Amniotic stem cell (primary cell): ENCODE measurements at places on chromosomes 16 and 17.

GRCh38 chr16:11439790-11440656 is 94.8 kb downstream of the RMI2 start:
- no peak for DNase-seq

DNA sequence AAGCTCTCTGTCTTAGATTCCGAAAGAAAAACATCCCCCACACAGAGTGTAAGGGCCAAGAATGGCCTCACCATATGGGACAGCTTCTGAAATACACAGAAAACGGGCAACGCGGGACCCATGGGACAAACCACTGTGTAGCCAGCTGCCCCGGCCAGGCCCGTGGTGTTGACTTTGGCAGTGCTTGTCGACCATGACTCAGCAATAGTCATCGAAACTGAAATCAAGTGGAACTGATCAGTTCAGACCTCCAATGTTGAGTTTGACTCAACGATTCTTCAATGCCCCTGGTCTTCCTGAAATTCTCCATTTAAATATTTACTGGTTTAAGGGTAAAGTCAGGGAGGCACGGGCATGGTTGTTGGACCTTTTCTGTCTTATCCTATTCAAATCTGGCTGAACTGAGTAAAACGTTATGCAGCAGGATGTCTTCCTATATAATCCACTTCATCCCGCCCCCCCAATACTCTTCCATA is 27.5 kb downstream of the ZFHX3 start:
- peak; percentile 87 for DNase-seq

GRCh38 chr17:6069539-6070429 is at the start of gene WSCD1:
WSCD1 (plus strand) TSS chr17:6070379; CDS start chr17:6080659, 10,280 bp downstream.
- no peak for DNase-seq

GRCh38 chr16:69119536-69119935 is 12.9 kb downstream of the CHTF8 start:
- no peak for DNase-seq

DNA sequence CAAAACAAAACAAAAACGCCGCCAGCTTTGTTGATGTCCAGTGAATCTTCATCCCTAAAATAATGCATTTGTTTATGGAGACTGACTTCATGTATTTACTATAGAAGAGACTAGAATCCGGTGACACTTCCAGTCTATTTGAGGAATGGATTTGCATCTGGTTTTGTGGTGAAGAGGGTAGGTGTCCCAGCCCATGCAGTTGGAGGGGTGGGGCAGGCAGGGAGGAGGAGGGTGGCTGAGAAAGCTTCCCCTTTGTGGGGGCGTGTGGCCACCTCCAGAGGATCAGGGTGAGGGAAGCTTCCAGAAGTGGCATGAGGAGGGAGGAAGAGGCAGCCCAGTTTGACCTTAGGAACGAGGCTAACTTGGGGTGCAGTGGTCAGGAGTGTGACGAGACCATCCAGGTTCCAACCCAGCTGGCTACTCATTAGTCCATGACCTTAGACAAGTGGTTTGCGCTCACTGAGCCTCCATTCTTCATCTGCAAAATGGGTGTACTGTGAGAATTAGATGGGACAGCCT is 69.5 kb downstream of the CMIP start:
- no peak for DNase-seq

- DNase-seq = no peak
Observed at GRCh38 chr17:37713624-37714023, 31.2 kb downstream of the HNF1B start.

DNA sequence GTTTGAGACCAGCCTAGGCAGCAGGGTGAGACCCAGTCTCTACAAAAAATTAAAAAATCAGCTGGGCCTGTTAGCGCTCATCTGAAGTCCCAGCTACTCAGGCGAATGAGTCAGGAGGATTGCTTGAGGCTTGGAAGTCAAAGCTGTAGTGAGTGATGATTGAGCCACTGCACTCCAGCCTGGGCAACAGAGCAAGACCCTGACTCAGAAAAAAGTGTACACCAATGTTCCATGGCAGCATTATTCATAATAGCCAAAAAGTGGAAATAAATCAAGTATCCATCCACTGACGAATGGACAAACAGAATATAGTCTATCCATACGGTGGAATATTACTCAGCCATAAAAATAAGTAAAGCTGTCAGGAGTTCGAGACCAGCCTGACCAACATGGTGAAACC is 2.6 kb downstream of the NMRAL1 start:
- DNase-seq = no peak

GRCh38 chr17:20197272-20197926 is 188.2 kb downstream of the SPECC1 start:
- no peak for DNase-seq

DNA sequence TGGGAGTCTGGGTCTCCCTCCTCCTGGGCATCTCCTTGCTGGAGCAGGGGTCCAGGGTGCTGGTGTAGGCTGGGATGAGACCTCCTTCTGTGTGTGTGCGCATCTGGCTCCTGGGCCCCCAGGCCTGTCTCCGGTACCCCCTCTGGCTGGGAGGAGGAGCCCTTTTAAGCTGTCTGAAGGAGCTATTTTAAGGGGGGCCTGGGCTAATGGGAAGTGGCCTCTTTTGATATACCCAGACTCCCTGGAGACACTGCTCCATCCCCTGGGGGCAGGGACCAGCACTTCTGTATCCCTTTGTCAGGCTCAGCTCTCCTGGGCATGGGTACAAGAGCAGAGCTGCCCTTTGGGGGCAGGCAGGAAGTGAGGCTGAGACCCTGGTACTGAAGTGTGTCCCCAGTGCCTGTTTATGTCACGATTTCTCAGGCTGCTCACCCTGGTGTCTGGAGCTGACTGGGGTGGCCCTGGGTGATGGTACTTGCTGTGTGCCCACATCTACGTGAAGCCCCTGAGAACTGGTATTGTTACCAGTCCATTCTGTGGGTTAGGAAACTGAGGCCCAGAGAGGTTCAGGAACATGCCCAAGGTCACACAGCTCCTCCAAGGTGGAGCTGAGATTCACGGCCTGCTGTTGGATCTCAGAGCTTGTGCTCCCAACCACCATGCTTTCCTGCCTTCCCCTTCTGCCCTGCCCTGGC is 6.5 kb downstream of the ADCY7 start:
- no peak for DNase-seq

- no peak for DNase-seq
Observed at GRCh38 chr17:79700592-79700991, 30.2 kb upstream of the ENPP7 start.

GRCh38 chr16:56109994-56110393 is 81.3 kb upstream of the GNAO1 start:
- DNase-seq = no peak

DNA sequence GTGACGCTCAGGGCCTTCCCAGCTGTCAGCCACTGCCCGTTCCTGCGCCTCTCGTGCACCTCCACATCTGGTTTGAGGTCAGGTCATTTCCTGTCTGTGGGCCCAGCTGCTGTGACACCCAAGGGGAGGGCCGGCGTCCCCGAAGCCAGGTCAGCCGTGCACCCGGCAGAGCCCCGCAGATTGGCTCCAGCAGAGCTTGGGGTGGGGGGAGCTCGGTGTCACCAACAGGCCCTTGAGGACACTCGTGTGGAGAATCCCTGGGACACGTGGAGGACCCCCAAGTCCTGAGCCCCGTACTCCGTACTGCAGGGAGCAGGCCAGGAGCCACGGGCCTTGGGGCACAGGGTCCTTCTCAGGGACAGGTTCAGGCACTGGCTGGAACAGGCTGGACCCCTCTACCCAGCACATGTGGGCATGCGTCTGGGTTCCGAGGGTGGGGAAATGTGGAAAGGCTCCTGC is 4.8 kb downstream of the SPATA2L start:
- no peak for DNase-seq

DNA sequence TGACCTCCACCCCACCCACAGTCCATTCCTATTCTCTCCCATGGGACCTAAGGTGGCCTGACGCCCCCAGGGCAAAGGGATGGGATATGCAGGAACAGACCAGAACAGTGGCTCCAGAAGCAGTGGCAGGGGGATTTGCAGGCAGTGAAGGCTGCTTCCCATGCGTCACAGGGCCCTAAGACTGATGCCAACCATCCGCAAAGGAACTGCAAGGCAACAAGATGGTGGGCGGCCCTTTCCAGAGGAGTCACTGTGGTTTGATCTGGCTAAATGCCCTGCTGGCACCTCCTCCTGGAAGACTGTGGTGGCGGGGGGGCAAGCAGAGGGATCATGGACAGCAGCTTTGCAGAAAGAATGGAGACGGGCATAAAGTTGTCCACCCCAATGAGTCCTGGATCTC is 4.4 kb upstream of the SLC39A11 start:
- no peak for DNase-seq

GRCh38 chr17:17751489-17752088 is 70.3 kb downstream of the RAI1 start:
- no peak for DNase-seq

- peak; percentile 66 for DNase-seq
Observed at GRCh38 chr17:41919165-41919817, 540 bp upstream of the ACLY start.

DNA sequence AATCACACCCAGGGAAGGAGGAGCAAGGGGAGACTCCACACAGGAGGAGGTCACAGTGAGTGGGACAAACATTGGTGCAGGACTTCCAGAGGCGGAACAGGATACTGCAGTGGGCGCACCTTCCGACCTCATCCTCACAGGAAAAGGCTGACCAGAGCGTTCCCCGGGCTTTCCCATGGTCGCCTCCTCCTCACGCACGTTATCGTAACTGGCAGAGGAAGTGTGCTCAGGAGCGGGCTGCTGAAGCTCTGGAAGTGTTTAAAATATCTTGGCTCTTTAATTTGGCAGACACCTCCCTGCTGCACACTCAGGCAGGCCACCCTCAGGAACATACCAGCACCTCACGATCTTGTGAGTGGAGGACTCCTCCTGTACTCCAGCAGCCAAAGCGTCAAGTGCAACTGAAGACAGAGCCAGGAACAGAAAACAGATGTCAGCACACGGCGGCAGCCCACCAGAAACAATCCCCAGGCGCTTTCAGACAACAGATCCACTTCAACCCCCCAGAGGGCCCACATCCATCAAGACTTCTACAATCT is 17.5 kb downstream of the FANCA start:
- no peak for DNase-seq

DNA sequence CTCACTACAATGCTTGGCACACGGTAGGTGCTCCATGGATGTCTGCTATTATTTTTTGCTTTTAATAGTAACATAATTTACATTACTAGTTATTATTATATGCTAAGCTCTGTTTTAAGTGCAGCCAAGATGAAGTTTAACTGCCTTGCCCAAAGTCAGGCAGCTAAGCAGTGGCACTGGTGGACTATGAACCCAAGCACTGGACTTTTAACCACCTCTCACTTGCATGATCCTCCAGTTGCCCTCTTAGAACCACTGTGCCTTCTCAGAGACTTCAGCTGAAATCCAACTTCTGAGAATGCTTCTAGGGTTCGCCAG is 1.5 kb upstream of the ZNF207 start:
- DNase-seq = no peak

GRCh38 chr17:28935744-28936460 is 15.4 kb downstream of the PHF12 start:
- DNase-seq = no peak

GRCh38 chr17:36926226-36926625 is 11.0 kb upstream of the LHX1 start:
- no peak for DNase-seq

DNA sequence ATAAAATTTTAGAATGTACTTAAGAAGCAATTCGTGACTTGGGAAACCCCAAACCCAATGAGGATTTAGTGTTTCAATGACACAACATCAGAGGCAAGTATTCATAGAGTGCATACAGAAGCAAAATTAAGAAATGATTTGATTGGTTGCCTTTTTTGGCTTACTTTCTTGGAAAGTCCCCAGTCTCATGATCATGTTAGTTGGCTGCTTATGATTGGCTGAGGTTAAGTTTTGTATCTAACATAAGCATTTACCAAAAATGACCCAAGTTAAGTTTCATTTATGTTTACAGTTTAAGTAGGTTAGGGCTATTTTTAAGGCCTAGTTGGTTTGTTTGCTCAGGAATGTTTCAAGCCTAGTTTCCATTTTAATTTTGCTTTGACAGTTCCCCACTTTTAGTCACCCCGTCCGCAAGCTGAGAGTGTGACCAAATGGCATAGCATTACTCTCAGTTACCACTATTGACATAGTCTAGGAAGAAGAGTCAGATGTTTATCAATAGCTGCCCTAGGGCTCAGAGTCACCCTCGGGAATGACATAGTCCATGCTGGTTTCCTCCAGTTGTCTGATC is 36.2 kb downstream of the DGKE start:
- no peak for DNase-seq

GRCh38 chr16:20849589-20850390 is 43.5 kb downstream of the REXO5 start:
- peak; percentile 23 for DNase-seq

GRCh38 chr17:81302861-81303333 is 7.8 kb upstream of the SLC38A10 start:
- no peak for DNase-seq

DNA sequence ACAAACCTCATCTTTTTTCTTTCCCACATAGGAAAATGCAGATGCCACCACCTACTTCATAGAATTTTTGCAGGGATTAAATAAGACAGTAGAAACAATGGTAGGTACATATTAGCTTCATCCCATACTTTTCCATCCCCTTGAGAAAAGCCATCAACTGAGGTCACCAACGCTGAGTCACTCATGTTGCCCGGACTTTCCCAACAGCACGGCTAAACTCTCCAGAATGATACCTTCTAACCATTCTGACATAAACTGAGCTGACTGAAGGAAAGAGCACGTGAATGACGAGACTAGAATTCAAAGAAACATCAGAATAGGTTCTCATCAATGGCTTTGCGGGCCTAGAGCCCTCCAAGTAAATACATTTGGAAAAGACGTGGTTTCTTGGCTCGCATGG is 146.0 kb upstream of the RCVRN start:
- no peak for DNase-seq

DNA sequence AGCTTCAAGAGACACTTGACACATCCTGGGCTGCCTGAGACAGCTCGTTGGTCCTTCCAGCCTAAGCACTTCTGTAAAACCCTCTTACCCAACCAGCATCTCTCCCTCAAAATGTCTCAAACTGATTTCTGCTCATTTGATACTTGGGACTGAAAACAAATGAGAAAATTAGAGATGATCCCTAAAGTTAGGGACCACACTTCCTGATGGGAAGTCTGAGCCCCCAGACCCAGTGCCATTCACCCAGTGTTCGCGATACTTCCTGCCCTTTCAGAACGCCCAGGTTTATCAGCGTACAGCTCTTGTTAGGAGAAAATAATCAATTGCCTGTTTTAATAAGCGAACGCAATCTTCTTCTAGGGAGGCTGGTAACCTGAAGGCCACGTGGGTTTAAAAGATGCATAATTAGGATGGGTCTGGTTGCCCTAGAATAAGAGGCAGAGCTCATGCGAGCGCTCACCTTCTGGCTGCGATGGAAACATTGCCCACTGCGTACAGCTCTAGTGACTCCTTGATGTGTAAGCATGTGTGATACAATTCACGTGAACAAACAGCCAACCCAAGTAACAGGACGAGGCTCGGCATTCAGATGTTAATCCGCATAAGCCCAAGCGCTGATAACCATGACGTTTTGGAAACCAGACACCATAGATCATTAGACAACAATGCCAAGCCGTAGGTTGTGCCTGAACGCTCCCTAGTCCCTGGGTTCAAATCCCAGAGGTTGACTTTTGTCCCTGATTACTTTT is 213.1 kb downstream of the FOXL1 start:
- no peak for DNase-seq
